ENCODE measurements at places on chromosomes 5 and 9. TPM values are rescaled to one million over a fixed set of nuclear protein-coding genes. Genes with fewer than 3 reads are reported as not detected.
A peak's percentile ranks its signal among the peaks of the same experiment; 100 is the strongest.

The CD74 gene
- 1,158 TPM for total RNA-seq

The EDIL3 gene
- total RNA-seq, result not detected

The IFNA2 gene
- total RNA-seq, result not detected

The GARIN3 gene
- not detected for total RNA-seq

The DMXL1 gene
- 33.0 TPM for total RNA-seq

The NME5 gene
- total RNA-seq, result not detected

The PCDHGB5 gene
- total RNA-seq, result not detected

The ADGRD2 gene
- not detected for total RNA-seq

The ARHGAP26 gene
- total RNA-seq, result 17.1 TPM

The APBA1 gene
- 6.2 TPM for total RNA-seq

- peak; percentile 47 for DNase-seq
Observed at GRCh38 chr9:99058964-99059921, 45.7 kb upstream of the TGFBR1 start.

DNA sequence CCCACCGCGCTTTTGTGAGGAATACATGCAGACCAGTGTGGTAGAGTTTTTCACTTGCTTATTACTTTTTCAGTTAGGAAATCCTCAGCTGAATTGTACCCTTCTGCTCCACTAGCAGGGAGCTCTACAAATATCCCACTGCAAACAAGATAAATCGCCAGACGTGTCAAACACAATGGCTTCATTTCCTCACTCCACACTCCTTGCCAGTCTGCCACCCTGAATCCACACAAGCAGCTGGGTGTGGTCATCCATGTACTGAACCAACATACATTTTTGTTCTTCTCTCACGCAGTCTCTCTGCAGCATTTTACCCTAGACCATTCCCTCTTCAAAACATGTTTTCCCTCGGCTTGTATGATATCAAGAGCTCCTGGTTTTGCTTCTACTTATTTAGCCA is 3.7 kb upstream of the ROR2 start:
- DNase-seq, result no peak

GRCh38 chr9:13786131-13786530 is 506.6 kb upstream of the MPDZ start:
- no peak for DNase-seq

- DNase-seq, result peak; percentile 81
Observed at GRCh38 chr9:93450945-93451815, at the start of gene FAM120A. Gene FAM120A (plus strand): TSS chr9:93451685. CDS start chr9:93451916, 231 bp downstream.

DNA sequence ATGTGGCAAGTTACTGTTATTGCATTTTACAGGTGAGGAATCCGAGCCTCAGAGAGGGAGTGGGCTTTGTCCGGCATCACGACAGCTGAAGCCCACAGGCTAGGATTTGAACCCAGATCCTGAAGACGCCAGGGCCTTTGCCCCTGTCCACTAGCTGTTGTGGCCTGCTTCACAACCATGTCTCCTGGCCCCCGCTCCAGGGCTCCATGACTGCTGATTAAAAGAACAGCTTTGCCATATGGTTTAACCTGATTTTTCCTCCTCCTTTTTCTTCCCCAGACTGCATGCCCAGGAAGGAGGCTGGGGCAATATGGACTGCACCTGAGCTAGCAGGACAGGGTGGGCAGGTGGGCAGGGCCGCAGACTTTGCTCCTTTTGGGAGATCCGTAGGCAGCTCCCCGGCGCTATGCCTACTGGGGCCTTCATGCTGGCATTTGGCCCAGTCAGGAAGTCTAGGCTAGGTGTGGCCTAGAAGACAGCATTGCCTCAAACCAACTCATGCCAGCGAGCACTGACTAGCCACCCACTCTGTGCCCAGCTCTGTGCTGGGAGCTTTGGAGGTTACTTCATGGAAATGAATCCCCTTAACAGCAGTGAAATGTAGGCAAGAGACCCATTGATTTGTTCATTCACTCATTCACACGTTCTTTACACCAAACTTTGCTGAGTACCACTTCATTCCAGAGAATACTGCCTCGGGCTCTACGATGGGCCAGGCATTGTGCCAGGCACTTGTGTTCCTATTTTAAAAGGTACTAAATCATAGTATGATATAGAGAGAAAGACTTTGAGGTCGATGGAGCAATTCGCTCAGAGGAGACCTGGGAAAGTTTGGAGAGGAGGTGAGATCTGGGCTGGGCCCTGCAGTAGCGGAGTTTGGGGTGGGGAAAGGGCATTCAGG is 94.3 kb upstream of the CPEB4 start:
- no peak for DNase-seq

DNA sequence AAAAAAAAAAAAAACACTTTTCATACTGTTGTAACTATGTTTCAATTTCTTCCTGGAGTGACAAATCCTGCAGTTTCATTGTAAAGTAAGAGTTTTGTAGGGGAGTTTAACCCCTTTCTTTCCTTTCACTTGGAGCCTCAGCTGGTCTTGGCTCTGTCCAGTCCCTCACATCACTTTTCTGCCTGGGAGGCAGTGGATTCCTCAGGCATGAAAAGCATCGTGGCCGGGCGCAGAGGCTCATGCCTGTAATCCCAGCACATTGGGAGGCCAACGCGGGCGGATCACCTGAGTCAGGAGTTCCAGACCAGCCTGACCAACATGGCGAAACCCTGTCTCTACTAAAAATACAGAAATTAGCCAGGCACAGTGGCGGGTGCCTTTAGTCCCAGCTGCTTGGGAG is 45.6 kb upstream of the MYO10 start:
- DNase-seq, result no peak

- no peak for DNase-seq
Observed at GRCh38 chr9:88536023-88536324, 996 bp downstream of the NXNL2 start.

GRCh38 chr5:150329038-150329437 is 26.3 kb upstream of the ARSI start:
- DNase-seq, result no peak

- DNase-seq, result no peak
Observed at GRCh38 chr5:135561266-135561665, 17.5 kb downstream of the CXCL14 start.

GRCh38 chr5:150293091-150293941 is 3.7 kb upstream of the CAMK2A start:
- no peak for DNase-seq

GRCh38 chr5:138438003-138438723 is 694 bp upstream of the REEP2 start:
- no peak for DNase-seq

DNA sequence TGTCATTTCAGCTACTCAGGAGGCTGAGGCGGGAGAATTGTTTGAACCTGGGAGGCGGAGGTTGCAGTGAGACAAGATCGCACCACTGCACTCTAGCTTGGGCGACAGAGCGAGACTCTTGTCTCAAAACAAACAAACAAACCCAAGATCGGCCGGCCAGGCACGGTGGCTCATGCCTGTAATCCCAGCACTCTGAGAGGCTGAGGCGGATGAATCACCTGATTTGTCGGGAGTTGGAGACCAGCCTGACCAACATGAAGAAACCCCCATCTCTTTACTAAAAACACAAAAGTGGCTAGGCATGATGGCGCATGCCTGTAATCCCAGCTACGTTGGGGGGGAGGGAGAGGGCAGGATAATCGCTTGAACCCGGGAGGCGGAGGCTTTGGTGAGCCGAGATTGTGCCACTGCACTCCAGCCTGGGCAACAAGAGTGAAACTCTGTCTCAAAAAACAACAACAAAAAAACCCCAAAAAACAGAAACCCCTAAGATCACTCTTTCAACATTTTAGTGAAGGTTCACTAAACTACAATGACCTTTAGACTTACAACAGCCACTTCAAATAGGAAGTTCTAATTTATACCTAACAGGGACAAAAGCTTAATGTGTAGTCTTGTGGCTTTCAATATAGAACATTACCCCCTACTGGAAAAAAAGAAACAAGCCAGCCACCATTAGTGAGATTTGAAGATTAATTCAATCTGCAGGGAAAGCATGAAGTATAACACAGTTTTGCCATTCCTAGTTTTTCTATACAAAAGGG is 7.0 kb downstream of the HSPA9 start:
- DNase-seq, result no peak

GRCh38 chr9:94623253-94623652 is 16.1 kb downstream of the FBP1 start:
- DNase-seq, result peak; percentile 33

GRCh38 chr5:32231241-32231640 is 57.1 kb upstream of the GOLPH3 start:
- DNase-seq, result no peak

- DNase-seq, result no peak
Observed at GRCh38 chr5:81898403-81898802, 73.4 kb upstream of the ATG10 start.

GRCh38 chr5:154714266-154714986 is 40.8 kb upstream of the LARP1 start:
- no peak for DNase-seq
